ENCODE measurements at places on chromosomes 16 and 17.
A peak's percentile ranks its signal among the peaks of the same experiment; 100 is the strongest.

GRCh38 chr16:63530208-63530607, 1494.0 kb upstream of the CDH8 start:
- DNase-seq: no peak

DNA sequence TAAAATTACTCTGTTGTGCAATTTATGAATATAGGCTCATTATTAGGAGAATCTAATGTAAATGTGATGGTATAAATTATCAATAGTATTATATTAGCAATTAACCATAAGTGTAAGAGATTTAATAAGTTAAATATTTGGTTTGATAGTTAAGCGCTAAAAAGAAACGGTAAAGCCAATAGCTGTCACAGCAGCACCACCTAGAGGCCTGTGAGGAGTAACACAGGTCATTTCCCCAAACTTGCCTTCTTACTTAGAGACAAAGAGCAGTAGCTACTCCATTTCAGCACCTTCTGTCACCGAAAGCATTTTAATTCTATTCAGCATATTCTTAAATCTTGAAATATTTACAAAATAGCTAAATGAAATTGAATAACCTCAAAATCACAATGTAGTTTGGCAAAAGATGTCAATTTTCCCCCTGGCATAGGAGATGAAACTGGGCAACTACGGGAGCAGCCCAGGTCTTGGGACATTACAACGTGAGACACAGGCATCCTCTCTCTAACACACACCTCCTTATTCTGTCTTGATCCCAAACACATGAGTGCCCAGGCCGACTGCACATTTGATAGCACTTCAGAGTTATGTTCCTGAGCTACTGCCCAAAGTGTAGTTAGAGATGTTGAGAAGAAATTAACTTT, 14.3 kb upstream of the DYNLRB2 start:
- peak; percentile 58 for DNase-seq

- DNase-seq: no peak
Measured at GRCh38 chr16:3113765-3114479, 1.5 kb downstream of the ZNF205 start.

DNA sequence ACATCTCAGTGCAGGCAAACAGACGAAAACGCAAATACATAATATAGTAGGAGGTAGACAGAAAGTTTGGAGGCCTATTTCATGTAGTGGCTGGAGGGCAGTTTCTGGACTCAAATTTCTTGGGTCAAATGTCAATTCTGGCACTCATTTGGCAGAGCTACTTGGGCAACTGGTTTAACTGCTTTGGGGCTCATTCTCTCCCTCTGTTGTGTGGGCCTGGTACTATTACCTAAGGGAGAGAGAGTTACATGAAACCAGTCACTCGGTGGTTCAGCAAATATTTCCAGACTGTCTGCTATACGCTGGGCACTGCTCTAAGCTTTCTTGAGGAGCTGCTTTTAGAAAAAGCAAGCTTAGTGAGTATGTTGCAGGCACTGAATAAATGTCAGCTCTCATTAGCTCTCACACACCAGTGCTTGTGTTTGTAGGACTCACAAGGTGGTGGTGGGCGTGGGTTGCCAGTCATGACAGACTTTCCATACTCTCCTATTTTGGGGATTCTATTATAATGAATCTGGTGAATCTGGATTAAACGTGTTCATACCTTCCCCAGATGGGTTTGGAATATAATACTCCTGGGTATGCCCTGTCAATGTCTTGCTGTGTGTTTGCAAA, 1.8 kb upstream of the SHISA9 start:
- no peak for DNase-seq

GRCh38 chr17:43465049-43465448, 18.7 kb upstream of the DHX8 start:
- no peak for DNase-seq

GRCh38 chr16:65524997-65525396, 403.1 kb upstream of the CDH11 start:
- DNase-seq: no peak

- DNase-seq: peak; percentile 11
Measured at GRCh38 chr17:51745993-51746392, 412.5 kb downstream of the CA10 start.

GRCh38 chr16:79329967-79330366, 270.6 kb downstream of the MAF start:
- no peak for DNase-seq

DNA sequence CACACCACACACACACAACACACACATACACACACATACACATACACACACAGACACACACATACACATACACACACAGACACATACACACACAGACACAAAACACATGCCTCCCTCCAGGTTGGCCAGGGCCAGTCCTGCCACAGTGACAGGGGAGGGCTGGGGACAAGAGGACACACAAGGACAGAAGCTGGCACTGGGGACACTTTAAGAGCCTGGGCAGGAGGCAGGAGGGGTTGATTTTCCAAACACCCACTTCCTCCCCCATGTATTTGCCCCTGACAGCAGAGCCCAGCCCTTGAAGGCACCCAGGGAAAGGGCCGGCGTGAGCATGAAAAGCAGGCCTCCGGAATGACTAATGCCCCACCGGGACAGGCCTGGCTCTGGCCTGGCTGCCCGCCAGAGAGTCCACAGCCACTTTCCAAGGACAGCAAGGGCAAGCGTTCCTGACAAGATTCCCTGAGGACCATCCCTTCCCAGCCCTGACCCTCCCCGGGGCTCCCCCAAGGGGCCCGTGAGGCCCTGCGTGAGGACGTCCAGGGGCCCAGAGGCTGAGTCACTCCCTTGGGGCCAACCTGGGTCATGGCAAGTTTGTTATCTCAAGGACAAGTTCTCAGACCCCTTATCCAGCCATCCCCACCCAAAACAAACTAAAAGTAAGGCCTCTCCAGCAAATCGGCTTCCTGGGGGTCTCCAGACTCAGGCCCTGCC, 235.6 kb downstream of the ZNF423 start:
- no peak for DNase-seq

DNA sequence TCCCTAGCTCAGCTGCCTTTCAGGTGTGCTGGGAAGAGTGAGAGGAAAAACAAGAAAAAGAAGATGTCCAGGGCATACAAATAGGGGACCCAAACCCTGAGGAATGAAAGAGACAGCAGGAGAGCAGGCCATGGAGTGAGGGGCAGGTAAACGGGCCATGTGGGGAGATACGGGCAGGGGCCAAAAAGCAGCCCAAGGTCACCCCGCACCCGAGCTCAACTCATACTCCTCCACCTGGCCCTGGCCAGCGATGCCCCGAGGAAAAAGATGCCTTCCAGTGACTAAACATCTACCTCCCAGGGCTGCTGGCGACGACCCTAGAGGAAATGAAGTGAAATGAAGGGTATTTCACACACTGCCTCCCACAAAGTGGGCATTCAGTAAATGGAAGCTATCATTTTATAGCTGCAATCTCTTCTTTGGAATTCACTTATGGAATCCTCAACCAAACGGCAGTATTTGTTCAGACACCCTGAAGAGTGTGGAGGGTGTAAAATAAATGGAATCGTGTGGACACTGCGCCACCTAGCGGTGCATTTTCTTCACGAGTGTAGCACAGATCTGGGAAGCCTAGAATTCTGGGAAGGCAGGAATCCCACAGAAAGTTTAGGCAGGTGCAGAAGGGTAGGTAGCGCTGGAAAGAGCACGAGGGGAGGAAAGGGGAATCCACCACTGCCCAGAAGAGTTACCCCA, 14.9 kb downstream of the ELAC2 start:
- peak; percentile 88 for DNase-seq

DNA sequence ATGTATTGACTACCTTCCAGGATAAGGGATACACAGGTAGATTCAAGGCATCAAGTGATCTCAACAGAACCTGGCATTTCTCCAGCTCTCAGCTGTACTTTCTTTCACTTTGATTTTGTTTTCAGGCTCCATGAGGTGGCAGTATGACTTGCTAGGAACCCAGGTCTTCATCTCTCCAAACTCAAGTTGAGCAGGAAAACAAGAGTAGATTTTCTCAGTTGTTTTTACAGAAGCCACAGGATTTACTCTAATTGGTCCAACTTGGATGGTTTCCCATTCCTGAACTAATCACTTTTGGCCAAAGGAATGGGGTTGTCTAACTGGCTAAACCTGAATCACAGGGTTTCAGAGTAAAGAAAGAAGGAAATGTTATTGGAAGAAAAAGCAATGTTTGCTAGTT, 146.6 kb downstream of the TRIM37 start:
- no peak for DNase-seq

DNA sequence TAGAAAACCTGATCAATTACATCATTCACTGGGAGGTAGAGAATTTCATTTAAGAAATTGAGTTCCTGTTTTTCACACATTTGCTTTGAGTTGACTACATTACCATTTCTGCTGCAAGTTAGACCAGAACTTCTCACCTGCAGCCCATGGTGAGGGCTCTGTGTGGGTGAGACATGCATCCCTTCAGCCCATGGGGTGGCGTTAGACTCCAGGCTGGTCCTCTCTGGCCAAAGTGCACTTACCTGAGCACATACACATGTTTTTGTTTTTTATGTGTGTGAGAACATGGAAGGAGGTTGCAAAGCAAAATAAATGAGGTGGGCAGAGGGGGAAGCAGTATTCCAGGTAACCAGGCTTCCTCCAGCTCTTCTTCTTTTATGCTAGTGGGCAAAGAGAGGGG, 470.2 kb downstream of the PMP22 start:
- no peak for DNase-seq

All from neural crest cell (in vitro differentiated cells).